ENCODE measurements at places on chromosomes 3 and 15. TPM values are rescaled to one million over a fixed set of nuclear protein-coding genes. Genes with fewer than 3 reads are reported as not detected.
A peak's percentile ranks its signal among the peaks of the same experiment; 100 is the strongest.

Gene PODXL2
- 2.4 TPM for polyA plus RNA-seq

DNA sequence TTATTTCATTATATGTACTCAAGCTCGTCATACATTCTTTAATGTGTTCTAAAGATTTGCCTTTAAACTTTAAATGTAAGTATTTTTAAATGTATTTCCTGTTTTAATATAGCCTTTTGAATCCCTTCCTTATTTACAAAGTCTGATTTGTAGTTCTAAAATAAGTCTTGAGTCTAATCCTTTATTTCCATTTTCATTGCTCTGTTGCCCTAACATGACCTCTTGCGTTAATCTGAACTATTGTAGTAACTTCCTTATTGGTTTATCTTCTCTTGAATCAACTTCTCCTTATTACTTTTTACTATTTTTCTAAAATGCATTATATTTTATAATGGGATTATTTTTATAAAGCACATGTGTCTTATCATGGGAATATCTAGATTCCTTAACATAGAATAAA lies 24.0 kb downstream of the KNL1 start:
- no peak overlapping the region for H3K4me3 ChIP-seq
- H3K4me1 ChIP-seq, result no peaks in the 10 kb centered on the region
- H3K27me3 ChIP-seq, result no peaks in the 10 kb centered on the region

DNA sequence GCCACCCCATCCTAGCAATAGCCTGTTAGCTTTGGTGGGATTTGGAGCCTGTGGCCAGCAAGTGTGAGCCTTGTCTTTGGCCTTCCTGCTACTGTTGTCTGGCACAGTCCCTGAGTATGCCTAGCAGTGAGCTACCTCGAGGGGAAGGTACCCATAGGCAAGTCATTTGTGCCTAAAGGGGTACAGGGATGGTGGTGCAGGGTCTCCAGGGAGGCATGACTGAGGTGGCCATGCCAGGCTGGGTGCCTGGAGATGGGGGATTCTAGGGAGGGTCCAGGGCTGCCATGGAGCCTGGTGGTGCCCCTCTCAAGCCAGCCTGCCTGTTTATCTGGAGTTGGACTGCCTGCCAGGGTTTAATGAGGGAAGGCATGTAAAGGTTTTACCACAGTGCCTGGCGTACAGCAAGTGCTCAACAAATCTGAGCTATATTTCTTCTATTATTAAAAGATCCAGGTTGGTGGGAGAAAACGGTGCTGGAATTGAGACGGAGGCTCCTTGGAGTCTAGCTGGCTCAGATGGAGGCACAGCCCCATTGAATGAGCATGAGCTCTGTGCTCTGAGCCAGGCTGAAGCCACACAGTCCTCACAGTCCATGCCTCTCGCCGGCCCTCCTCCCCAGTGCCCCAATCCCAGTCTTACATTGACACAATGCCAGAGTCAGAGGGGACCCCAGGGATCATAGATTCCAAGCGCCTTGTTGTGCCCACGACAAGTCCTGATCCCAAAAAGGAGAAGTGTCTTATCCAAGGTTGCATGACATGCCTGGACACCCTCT lies 76.2 kb downstream of the CORO2B start:
- H3K27me3 ChIP-seq, result no peaks in the 10 kb centered on the region
- H3K27ac ChIP-seq, result no peak overlapping the region
- no peaks in the 10 kb centered on the region for H3K36me3 ChIP-seq
- H3K4me3 ChIP-seq, result no peak overlapping the region
- peaks cover 8% of the 10 kb centered on the region for H3K4me1 ChIP-seq
- DNase-seq, result no peak

DNA sequence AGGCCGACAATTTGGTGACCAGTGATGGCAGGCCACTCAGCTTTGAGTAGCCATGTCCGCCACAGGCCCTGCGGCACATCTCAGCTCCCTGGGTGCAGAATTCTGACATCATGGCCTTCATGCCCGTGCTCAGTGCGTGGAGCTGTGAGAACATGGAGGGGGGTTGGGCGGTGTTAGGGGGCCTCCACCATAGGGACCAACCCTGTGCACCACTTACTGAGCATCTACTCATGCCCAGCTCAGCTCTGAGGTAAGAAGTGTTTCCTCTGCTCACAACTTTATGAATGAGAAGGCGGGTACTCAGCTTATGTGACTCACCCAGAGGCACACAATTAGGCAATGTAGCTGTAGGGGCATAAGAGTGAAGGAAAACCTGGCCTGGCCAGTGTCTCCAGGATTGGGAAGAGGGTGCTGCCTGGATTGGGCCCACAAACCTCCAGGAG lies 10.5 kb downstream of the ACOX2 start:
- H3K4me3 ChIP-seq, result no peak overlapping the region
- no peaks in the 10 kb centered on the region for H3K36me3 ChIP-seq
- H3K27ac ChIP-seq, result no peak overlapping the region
- peak; percentile 74 for DNase-seq
- peaks cover 19% of the 10 kb centered on the region for H3K4me1 ChIP-seq

Gene EIF5A2
- 19.2 TPM for polyA plus RNA-seq

DNA sequence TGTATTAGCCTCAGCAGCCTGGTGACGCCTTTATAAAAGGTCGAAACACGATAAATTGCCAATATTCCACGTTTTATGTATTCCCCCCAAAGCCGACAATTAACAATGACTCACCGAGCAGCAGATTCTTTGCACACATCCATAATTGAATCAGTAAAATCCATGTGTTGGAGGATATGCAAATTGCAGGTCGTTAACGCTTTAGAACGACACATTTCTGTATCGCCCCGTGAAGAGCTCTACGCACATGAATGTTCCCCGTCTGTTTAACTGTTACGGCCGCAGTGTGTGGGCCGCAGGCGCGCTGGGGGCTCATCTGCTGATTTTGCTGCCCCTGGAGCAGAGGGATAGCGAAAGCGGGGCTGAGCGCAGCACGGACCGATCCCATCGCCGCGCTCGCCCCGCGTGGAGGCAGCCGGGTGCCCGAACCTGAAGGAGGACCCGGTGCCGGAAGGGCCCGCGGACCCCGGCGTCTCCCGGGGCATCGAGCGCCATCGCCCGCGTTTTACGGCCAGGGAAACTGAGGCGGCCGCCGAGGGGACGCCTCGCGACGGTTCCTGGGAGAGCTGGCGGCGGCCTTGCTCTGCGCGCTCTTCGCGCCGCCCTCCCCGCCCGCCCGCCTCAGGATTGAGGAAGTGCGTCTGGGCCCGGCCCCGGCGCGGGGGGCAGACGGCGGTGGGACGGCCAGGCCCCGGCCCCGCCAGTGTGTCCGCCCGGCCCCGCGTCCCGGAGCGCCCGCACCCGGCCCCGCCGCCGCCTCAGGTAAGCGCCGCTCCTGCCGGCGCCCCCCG lies at the start of gene LRRK1:
Gene LRRK1 (plus strand): TSS at position 668 of the 791 bp plus-strand sequence. CDS start 5,276 bp downstream, outside the sequence.
- H3K27ac ChIP-seq, result peak within 1 kb of the TSS; percentile 85
- H3K4me3 ChIP-seq, result peak within 1 kb of the TSS; percentile 79
- peaks cover 17% of the 10 kb centered on the region for H3K36me3 ChIP-seq
- DNase-seq, result no peak
- H3K27me3 ChIP-seq, result no peaks in the 10 kb centered on the region

Gene C3orf62
- polyA plus RNA-seq, result 2.6 TPM

Gene FSD2
- polyA plus RNA-seq, result not detected

DNA sequence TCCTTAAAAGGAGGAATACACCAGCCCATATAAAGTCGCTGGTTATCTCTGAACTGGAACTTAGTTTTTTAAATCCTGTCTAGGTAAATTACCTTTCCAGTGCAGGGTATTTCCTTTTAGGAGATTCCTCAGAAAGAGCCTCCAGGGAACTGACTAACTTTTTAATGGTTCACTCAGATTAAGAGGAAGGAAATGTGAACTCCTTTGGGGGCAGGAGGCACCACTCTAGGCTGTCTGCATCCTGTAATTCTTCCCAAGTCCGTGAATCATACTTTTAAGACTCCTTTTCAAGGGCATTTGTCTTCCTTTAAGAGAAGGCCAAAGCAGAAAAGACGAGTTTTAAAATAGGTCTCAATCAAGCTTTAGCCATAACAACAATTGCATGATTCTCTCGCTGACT lies 871.2 kb upstream of the NR2F2 start:
- no peak for DNase-seq
- H3K27ac ChIP-seq, result no peak overlapping the region
- no peaks in the 10 kb centered on the region for H3K27me3 ChIP-seq
- no peaks in the 10 kb centered on the region for H3K4me1 ChIP-seq
- no peaks in the 10 kb centered on the region for H3K36me3 ChIP-seq

Gene KBTBD13
- polyA plus RNA-seq, result not detected

DNA sequence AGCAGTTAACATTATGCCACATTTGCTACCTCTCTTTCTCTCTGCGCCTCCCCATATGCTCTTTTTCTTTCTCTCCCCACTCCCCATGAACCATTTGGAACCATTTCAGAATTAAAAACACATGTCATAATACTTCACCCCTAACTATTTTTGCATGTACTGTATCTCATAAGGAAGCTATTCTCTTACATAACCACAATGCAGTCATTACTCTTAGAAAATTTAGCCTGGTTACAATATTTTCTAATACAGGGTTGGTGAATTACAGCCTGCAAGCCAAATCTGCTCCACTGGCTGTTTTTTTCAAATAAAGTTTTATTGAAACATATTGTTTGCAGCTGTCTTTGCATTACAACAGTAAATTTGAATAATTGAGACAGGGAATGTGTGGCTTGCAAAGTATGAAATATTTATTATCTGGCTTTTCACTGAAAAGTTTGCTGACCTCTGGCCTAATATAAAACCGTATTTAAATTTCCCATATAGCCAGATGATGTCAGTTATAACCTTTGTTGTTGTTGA lies 62.8 kb downstream of the SGO1 start:
- no peaks in the 10 kb centered on the region for H3K36me3 ChIP-seq
- no peak overlapping the region for H3K27ac ChIP-seq
- no peak overlapping the region for H3K4me3 ChIP-seq
- no peak for DNase-seq

- H3K4me1 ChIP-seq, result no peaks in the 10 kb centered on the region
- no peak overlapping the region for H3K27ac ChIP-seq
- H3K27me3 ChIP-seq, result no peaks in the 10 kb centered on the region
- no peak for DNase-seq
These were observed 16.0 kb downstream of the NKIRAS1 start for GRCh38 chr3:23900744-23901143.

DNA sequence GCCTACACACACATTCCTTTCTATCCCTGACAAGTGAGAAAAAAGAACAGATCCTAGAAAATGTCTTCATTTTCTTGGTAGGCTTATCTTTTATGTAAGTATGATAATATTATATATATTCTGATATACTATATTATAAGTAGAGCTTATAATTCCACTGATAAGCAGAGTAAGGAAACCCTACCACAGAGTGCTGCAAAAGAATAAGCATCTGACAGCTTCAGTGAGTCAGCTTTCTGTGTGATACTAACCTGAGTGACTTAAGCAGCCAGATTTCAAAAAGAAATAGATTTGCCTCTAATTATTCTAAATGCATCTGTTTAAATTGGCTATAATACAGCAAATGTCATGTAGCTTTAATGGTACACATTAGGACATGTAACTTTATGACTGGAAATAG lies 656.0 kb downstream of the MCTP2 start:
- no peaks in the 10 kb centered on the region for H3K27me3 ChIP-seq
- H3K27ac ChIP-seq, result no peak overlapping the region
- no peaks in the 10 kb centered on the region for H3K4me1 ChIP-seq

Gene CHRM5
- polyA plus RNA-seq, result not detected

DNA sequence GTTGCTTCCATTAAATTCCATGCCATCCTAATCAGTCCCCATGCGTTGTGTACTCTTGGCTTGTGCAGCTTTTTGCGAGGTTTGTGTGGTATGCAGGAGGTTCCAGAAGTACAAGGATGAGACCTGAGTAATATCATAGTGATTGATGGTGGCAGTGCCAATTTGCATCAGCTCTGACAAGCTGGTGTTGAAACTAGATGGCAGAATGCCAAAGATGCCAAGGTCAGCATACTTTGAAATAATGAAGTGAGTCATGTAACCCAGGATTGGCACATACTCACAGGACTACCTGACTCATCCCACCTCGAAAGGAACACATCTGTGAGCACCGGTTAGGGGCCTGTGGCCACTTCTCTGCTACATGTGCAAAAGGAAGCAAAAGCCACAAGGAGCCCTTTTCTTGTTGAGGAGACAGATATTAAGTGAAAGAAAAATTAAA lies 14.3 kb downstream of the KAT2B start:
- H3K4me1 ChIP-seq, result peaks cover 45% of the 10 kb centered on the region
- H3K4me3 ChIP-seq, result no peak overlapping the region
- DNase-seq, result peak; percentile 100
- H3K27ac ChIP-seq, result peak overlapping the region; percentile 61

Gene GOLGA6L10
- polyA plus RNA-seq, result 0.36 TPM

- no peak overlapping the region for H3K27ac ChIP-seq
- no peaks in the 10 kb centered on the region for H3K27me3 ChIP-seq
- H3K4me1 ChIP-seq, result no peaks in the 10 kb centered on the region
- H3K36me3 ChIP-seq, result no peaks in the 10 kb centered on the region
- no peak overlapping the region for H3K4me3 ChIP-seq
- DNase-seq, result no peak
These were observed 24.3 kb downstream of the CACNA2D3 start for GRCh38 chr3:54146506-54147239.

DNA sequence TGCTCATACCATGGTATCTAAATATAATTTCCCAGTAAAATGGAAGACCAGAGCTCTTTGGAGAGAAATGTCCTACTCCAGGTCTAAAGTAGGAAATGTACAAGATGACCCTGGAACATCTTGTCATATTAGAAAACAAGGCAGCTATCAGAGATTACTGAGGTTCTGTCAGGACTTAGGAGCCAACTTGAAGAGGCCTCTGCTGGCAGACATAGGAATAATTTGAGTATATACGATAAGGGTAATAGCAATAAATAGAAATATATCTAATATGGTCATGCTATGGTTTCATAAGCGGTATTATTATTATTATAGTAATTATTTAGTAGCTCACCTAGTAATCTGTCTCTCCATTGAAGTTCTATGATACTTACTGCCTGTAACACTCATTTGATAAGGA lies 224.2 kb downstream of the SOX2 start:
- DNase-seq, result no peak
- H3K27me3 ChIP-seq, result no peaks in the 10 kb centered on the region
- no peaks in the 10 kb centered on the region for H3K36me3 ChIP-seq
- H3K27ac ChIP-seq, result no peak overlapping the region

Gene LRTM1
- not detected for polyA plus RNA-seq
